HT-29 (cell line): ENCODE measurements at places on chromosomes 2 and 18.

DNA sequence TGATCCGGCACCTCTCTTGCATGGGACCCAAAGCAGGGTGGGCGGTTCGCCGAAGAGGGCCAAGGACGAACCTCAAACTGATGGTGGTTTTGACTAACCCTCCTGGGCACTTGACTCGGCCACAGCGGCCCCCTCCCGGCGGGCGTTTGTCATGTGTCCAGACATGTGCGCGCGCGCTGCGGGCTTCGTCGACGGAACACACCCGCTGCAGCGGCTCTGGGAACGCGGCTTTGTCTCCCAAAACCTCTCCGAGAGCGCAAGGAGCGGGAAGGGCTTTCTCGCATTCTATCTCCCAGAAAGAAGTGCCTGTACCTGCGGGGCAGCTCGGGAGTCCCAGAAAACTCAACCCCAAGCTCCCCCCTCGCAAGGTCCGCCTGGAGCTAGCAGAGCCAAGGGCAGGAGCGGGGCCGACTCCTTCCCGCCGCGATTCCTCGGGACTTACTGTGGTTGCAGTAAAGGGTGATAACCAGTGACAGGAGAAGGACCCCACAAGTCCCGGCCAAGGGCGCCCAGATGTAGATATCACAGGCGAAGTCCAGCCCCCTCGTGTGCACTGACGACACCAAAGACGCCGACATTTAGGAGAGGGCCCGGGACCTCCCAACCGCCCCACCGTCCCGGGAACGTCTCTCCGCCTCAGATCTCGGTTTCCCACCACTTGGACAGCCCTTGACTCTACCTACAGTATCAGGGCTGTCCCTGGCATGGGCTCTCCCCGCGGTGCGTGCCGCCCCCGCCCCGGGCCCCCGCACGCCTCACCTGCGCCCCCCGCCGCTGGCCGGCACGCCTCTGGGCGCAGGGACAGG, 1.6 kb downstream of the CD8A start:
- no peak for DNase-seq

GRCh38 chr18:74084184-74084855, 63.3 kb downstream of the FBXO15 start:
- DNase-seq: no peak

DNA sequence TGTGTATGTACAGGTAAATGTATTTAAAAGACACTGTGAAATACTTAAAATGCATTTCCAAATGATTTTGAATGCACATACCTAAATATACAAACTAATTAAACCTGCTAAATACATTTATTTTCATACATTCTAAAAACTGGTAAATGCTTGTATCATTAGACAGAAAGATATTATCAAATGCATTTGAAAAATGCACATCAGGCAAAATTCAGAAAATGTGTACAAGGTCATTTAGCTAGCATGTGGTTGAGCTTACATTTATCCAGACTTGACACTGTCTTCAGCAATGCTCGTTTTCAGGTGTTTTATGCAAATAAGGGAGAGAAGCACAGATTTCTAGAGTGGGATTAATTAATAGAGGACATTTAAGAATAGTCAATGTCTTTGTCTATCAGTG, 374.2 kb downstream of the SUCLG1 start:
- DNase-seq: no peak

DNA sequence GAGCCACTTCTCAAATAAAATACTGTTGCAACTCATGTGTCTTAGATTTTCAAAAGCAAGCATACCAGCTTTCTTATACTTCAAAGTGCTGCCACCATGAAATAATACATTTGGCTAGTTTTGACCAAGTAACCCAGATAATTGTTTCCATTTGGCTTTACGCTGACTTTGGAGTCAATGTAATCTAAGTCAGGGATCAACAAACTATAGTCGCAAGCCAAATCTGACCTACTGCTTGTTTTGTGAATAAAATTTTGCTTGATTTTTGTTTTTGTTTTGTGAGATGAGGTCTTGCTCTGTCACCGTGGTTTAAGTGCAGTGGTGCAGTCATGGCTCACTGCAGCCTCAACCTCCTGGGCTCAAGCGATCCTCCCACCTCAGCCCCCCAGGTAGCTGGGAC, 65.0 kb downstream of the OXER1 start:
- DNase-seq: no peak

GRCh38 chr2:133390156-133390555, 178.1 kb downstream of the NCKAP5 start:
- no peak for DNase-seq

- DNase-seq: peak; percentile 50
Measured at GRCh38 chr2:25479761-25480160, 138.0 kb upstream of the DNMT3A start.
